ENCODE measurements at places on chromosomes 7 and 10.

DNA sequence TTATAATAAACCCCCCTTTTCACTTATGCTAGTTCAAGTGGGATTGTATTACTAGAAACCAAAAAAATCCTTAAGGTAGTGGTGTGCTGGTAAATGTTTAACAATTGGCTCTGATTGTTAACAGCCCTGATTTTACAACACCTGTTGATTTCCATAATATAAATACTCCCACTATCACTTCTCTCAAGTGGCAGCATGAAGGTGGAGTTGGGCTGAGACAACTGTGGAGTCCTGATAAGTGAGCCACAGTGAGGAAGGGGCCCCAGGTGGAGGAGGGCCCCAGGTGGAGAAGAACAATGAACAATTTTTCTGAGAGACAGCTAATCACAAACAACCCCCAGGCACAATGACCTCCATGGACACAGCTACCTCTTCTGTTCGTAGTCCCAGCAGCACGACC lies 26.4 kb downstream of the SSMEM1 start:
- no peak for DNase-seq

DNA sequence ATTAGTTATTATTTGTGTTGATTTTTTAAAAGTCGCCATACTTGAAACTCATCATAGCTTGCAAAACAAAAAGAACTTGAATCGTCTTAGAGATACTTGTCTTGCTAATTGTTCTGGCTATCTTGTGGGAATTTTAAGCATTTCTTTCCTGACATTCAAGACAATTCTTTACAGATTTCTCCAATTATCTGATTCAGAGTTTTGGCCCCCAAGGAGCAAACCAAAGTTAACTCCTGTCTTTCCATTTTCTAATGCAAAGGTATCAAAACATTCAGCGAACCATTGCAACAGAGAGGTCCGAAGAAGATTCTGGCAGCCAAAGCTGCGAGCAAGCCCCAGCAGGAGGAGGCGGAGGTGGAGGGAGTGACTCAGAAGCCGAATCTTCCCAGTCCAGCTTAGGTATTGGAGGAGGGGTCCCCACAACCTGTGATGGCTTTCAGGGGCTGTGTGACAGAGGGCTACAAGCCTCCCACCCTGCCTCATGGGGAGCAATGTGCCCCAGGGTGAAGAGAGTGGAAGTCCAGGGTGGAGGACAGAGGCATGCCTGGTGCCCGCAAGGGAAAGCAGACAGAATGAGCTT lies 119.4 kb upstream of the STK17A start:
- no peak for DNase-seq

GRCh38 chr7:136251826-136252225 lies 274.7 kb upstream of the MTPN start:
- DNase-seq = no peak

DNA sequence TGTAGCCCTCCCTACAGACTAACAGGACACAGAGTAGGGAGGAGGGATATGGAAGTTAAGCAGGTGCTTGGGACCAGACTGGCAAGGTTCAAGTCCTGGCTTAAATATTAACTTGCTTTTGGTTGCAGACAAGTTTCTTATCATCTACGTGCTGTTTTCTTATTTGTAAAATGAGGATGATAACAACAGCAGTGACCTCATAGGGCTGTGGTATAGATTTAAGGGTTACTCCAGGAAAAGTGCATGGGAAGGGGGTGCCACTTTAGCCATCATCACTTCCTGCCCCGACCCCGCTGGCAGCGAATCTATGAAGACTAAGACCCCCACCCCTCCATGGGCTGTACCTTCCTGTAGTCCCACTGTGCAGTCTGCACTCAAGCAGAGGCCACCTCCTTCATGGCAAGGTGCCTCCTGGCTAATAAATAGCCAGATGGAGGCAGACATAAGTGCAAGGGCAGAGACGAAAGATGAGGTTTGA lies 250.2 kb downstream of the COBL start:
- no peak for DNase-seq

DNA sequence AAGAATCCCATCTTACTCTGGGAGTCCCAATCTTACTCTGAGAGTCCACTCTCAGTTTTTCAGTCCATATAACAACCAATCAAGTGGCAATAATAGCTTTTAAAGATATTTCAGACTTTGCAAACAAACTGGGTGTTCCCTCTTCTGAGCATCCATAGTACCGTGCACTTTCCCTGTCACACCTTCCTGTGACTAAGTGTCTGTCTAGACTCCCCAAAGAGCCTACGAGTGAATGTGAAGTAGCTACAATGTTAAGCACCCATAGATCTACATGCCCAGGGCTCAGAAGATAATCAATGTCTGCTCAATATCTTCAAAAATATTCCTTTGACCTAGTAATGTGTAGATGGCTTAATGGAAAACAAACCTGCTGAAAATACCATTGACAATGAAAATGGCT lies 95.6 kb upstream of the ASAH2 start:
- no peak for DNase-seq

GRCh38 chr7:27199849-27200760 lies at the start of gene HOXA13:
Gene HOXA13 (minus strand): TSS chr7:27200091. CDS start chr7:27200077, 14 bp downstream.
- DNase-seq = no peak

DNA sequence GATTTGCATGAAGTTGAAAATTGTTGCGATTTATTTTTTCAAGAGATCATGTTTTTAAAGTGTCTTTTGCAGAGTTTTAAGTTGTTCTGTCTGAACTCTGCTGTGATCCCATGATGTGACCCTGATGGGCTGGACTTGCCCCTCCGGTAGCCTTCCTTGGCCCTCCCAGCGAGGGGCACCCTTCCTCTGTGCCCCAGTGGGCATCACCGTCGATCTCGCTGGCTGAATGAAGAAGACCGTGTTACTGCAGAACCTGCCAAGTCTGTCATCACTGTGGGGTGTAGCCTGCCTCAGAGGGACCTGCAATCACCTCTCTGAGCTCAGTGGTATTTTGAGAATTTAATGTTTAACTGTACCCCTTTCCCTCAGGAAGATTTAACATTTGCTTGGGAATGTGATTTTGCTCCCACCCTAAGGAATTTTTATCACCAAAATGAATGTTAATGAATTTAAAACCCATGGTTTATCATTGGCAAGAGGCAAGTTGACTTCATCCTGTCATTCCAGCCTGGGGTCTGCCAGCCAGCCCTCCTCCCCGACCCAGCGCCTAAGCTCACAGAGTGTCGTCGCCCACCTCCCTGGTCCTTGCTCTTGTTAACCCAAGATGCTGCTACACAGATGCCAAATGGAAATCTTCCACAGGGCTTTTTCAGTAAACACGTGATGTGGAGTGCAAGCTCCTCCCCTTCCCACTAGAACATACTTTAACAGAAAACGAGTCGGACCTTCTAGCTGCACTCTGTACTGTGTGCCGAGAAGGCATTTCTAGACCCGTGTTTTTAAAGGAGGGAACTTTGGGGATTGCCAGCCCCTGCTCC lies 115.4 kb downstream of the NT5C2 start:
- DNase-seq = no peak

- no peak for DNase-seq
Measured at GRCh38 chr7:157668884-157669767, 332.3 kb downstream of the DNAJB6 start.

- no peak for DNase-seq
Measured at GRCh38 chr10:127918572-127918971, 11.7 kb downstream of the PTPRE start.

- DNase-seq = no peak
Measured at GRCh38 chr7:156438011-156438410, 202.6 kb upstream of the RNF32 start.

- DNase-seq = no peak
Measured at GRCh38 chr7:35505066-35505465, 189.9 kb downstream of the HERPUD2 start.

DNA sequence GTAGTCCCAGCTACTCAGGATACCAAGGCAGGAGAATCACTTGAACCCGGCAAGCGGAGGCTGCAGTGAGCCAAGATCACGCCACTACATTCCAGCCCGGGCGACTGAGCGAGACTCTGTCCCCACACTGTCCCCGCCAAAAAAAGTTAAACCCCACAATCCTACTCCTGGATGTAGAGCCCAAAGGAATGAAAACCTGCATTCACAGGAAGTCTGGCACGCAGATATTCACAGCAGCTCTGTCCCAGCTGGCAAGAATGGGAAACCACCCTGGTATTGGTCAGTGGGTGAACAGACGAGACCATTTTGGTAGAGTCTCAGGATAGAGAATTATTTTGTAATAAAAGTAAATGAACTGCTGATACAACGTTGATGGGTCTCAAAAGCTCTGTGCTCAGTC lies 225.2 kb downstream of the MAD1L1 start:
- DNase-seq = no peak

- no peak for DNase-seq
Measured at GRCh38 chr10:101625821-101626412, 37.8 kb downstream of the DPCD start.

GRCh38 chr7:128924707-128925588 lies 12.8 kb upstream of the IRF5 start:
- DNase-seq = no peak

- DNase-seq = no peak
Measured at GRCh38 chr7:115526278-115526677, 504.3 kb downstream of the TFEC start.

GRCh38 chr10:20707251-20707650 lies 189.9 kb downstream of the NEBL start:
- DNase-seq = no peak

DNA sequence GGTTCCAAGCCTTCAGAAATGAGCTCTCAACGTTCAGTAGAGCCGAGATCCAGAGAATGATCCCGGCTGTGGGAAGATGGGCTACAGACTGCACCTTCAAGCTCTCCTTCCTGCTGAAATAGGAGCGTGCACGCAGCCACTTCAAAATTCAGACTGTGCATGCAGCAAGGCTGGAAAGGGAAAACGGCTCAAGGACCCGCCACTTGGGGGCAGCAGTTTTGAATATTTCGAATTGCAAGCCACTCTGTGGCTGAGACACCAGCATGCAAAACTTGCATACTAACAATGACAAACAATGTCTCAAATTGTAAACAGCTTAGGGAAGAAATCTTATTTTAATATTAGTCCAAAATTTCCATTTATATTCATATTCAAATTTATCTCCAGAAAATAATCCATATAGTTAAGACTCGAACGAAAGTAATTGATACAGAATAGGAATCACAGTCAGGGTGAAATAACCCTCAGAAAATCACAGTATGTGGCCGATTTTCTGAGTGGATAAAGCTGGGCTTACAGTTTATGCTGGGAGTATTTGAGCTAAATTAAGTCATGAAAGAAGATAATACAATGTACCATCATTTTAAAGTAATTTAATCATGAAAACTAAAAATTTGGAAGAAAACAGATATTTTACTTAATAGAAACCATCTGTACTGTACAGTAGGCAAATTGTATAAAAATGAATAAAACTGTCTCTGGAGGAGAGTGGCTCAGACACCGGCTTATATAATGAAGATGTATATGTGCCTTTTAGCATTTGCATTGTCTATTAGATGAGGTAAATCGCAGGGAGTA lies 137.9 kb upstream of the MKI67 start:
- DNase-seq = peak; percentile 32

- no peak for DNase-seq
Measured at GRCh38 chr10:23368816-23369640, 24.4 kb upstream of the C10orf67 start.

GRCh38 chr7:26497801-26498596 lies 206.3 kb downstream of the SNX10 start:
- DNase-seq = no peak

DNA sequence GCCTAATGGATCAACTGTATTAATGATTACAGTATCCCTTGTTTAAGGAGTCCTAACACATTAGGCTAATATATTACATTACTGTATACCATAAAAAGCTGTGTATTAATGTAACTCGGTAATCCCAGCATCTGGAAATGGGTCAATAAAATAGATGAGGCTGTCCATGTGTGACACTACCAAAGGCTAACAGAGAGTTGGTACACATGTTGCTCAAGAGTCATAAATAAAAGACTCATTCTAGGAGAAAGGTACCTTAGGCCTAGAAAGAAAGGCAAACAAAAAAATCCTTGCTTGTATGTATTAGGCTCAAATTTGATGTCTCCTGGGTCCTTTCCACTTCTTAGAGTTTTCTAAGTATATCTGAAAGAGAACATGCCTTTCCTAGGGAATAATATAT lies 14.6 kb downstream of the MCMBP start:
- no peak for DNase-seq

Data from stimulated activated CD8-positive, alpha-beta memory T cell treated with anti-CD3 and anti-CD28 coated beads, Interleukin-15, amount 100 ng/mL, for 48 hours (primary cell).